ENCODE measurements at places on chromosomes 2 and 18.

GRCh38 chr2:175690113-175690837, 311.8 kb downstream of the LNPK start:
- no peak for DNase-seq

- DNase-seq = no peak
Observed at GRCh38 chr2:6526093-6526824, 339.4 kb downstream of the CMPK2 start.

- DNase-seq = no peak
Observed at GRCh38 chr2:54306556-54306955, 50.5 kb upstream of the TSPYL6 start.

- DNase-seq = no peak
Observed at GRCh38 chr2:175362331-175362730, 180.8 kb upstream of the ATP5MC3 start.

DNA sequence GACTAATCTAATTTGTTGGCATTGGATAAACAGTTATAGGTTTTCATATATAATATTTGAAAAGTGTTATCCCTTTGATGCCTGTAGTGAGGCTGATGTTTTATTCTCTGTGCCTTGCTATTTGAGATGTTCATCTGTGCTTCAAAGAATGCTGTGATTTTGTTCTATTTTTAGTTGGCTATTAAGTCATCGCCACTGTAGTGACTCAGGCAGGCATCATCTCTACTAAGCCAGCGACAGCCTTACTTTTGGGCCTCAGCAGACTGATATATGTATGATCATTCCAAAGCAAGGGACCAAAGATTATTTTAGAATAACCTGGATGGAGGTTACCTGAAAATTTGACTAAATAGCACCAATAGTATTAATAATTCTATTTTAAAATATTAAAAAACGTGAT, 1674.5 kb upstream of the NXPH2 start:
- no peak for DNase-seq

DNA sequence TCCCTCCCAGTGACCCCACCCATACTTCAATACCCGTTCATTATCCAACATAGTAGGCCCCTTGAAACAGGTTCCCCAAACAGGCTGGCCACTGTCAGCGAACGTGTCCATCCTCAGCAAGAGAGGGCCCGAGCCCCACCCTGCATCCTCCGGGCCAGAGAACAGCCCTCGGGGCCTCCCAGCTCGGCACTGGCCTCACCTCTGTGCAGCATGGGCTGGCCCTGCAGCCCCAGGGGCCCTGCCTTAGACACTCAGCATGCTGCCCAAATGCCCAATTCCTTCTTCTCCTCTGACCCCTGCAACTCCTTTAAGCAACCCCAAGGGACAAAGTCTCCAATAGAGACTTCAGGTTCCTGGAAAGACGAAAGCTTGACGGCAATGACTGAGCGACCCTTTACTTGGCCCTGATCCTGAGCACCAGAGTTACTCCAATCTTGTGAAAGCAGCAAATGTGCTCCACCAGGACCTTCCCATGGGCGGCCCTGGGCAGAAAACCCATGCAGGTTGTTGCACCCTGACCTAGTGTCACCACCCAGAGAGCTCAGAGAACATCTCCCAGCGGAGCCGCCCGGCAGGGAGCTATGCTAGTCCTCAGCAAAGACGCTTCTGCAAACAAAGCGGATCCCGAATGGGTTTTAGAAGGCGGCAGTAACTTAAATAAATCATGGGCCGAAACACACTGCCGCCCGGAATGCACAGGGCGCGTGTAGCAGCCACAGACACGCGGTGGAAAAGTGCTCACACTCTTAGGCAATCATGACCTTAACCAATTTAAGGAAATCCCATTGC, 782 bp downstream of the COL6A3 start:
- DNase-seq = no peak

DNA sequence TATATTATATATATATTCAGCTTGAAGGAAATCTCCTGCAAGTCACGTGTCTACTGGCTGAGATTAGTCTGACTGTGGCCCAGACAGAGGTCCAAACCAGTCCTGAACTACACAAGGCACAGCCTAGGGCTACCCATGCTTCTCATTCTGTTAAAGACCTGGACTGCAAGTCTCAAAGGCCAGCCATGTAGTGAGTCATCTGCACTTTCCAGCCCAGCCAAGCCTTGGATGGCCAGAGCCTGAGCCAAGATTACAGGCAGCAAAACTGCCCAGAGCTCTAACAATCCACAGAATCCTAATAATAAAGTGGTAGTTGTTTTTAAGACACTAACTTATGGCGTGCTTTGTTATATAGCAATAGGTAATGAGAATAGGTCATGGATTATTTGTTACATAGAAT, 259.6 kb downstream of the SS18 start:
- DNase-seq = no peak

- no peak for DNase-seq
Observed at GRCh38 chr2:143950704-143951103, 569.2 kb downstream of the ZEB2 start.

All from T-helper 22 cell (primary cell).